Fibroblast of the aortic adventitia (primary cell): ENCODE measurements at places on chromosomes 6 and 20. TPM values are rescaled to one million over a fixed set of nuclear protein-coding genes. Genes with fewer than 3 reads are reported as not detected.

Gene SLC18B1
- total RNA-seq, result 6.8 and 17.8 TPM in 2 replicates

Gene TRIM15
- total RNA-seq, result not detected in 2 replicates

- peak; percentile 99 for DNase-seq
These were observed 161.3 kb upstream of the AGPAT4 start for GRCh38 chr6:161434921-161435747.

- peak; percentile 63 for DNase-seq
These were observed 4.4 kb downstream of the NCOA5 start for GRCh38 chr20:46085179-46085851.

- no peak for DNase-seq
These were observed 12.9 kb upstream of the TLDC2 start for GRCh38 chr20:36862857-36863668.
